ENCODE measurements at places on chromosomes 16 and 17. TPM values are rescaled to one million over a fixed set of nuclear protein-coding genes. Genes with fewer than 3 reads are reported as not detected.

- H3K27me3 ChIP-seq: no peaks in the 10 kb centered on the region
- no peak overlapping the region for H3K27ac ChIP-seq
- no peak for DNase-seq
- H3K4me1 ChIP-seq: peaks cover 16% of the 10 kb centered on the region
Observed at GRCh38 chr17:29442451-29442850, 52.3 kb downstream of the TAOK1 start.

GRCh38 chr17:32487473-32488176 is 832 bp downstream of the CDK5R1 start:
- no peaks in the 10 kb centered on the region for H3K27me3 ChIP-seq
- H3K4me1 ChIP-seq: peaks cover 40% of the 10 kb centered on the region
- no peak for DNase-seq
- H3K4me3 ChIP-seq: peak overlapping the region; percentile 63
- H3K36me3 ChIP-seq: peaks cover 2% of the 10 kb centered on the region

Gene SRCIN1
- 1.1 TPM for total RNA-seq

DNA sequence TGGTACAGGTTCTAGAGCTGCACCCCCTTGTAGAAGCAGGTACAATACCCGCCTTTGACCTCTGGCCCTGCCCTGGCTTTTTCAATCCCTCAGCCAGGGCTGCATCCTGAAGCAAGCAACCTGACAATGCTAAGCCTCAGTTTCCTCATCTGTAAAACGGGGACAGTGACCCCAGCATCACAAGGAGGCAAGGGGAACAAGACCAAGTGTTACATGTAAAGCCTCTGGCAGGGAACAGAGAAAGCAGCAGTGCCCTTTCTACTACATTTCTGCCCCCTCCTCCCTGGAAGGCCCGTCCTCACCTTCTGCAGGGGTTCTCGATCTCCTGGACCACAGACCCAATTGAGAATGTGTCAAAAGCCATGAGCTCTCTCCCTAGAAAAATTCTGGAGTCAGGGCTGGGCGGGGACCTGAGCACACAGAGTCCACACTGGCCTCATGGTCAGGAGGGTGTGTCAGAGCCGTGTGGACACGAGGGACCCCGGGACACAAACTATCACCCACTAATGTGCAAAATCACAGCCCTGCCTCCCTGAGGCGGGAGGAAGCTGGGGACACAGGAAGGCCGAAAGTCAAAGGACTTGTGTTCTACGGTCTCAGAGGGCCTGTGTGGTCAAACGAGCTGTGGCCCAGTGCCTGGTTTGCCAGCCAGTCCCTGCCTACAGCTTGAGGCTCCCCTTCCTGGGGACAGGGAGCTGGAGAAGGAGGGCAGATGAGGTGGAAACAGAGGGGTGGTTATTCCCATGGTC is 27.5 kb downstream of the LRRC75A start:
- H3K27ac ChIP-seq: peak overlapping the region; percentile 16
- H3K36me3 ChIP-seq: no peaks in the 10 kb centered on the region
- no peak overlapping the region for H3K4me3 ChIP-seq
- H3K27me3 ChIP-seq: no peaks in the 10 kb centered on the region
- peaks cover 44% of the 10 kb centered on the region for H3K4me1 ChIP-seq

GRCh38 chr16:10325783-10326543 is 59.9 kb upstream of the ATF7IP2 start:
- H3K4me3 ChIP-seq: no peak overlapping the region
- peaks cover 5% of the 10 kb centered on the region for H3K4me1 ChIP-seq
- H3K27ac ChIP-seq: peak overlapping the region; percentile 51
- no peak for DNase-seq
- H3K27me3 ChIP-seq: no peaks in the 10 kb centered on the region
- no peaks in the 10 kb centered on the region for H3K36me3 ChIP-seq

Gene EPX
- not detected for total RNA-seq
